ENCODE measurements at places on chromosomes 12 and 14. TPM values are rescaled to one million over a fixed set of nuclear protein-coding genes. Genes with fewer than 3 reads are reported as not detected.

DNA sequence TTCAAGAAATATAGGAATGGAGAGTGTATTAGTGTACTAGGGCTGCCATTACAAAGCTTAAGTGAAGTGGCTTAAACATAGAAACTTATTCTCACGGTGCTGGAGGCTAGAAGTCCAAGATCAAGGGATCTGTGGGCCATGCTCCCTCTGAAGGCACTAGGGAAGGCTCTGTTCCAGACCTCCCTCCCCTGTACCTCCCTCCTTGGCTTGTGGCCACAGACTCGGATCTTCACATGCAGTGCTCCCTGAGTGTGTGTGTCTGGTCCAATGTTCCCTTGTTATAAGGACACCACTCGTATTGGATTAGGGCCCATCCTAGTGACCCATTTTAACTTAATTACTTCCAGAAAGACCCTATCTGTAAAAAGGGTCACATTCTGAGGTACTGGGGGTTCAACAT is 225.6 kb downstream of the VRK1 start:
- no peak for DNase-seq

GRCh38 chr12:95337146-95337545 is 119.5 kb downstream of the VEZT start:
- no peak for DNase-seq

DNA sequence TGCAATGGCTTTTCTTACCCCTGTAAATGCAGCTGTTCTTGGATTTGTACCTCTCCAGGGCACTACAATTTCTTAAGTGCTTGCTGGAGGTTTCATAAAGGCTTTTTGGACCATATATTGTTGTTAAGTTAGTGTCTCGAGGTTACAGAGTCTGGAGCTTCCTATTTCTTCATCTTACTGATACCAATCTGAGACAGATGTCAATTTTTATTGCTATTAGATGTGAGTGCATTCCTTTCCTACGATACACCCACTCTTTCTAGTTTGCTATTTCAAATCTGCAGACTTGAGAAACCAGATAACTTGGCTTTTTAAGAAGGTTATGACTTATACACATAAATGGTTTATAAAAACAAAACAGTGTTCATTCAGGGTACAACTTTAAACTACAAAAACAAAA is 2.1 kb downstream of the NOXRED1 start:
- DNase-seq: peak; percentile 47

- no peak for DNase-seq
These were observed 54.2 kb downstream of the TGFB3 start for GRCh38 chr14:75927564-75928087.

- no peak for DNase-seq
These were observed 19.6 kb downstream of the NOC4L start for GRCh38 chr12:132163911-132164288.

GRCh38 chr14:69629225-69630127 is 18.1 kb downstream of the SUSD6 start:
- no peak for DNase-seq

DNA sequence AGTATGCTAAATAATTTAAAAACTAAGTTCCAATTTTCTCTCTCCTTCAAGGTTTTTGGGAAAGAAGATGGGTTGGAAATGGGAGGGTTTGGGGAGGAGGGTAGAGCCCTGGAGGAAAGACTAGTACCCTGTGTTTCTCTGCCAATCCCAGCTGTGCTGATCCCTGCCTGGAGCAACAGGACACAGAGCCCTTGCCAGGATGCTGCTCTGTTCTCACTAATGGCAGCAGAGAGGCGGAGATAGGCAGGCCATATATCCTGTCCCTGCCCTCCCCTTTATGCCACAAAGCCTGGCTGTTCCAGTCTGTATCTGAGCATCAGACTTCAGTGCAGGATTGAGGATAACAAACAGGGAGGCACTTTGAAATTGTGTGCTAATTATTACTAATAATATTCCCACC is 99.0 kb downstream of the C12orf75 start:
- DNase-seq: no peak

GRCh38 chr14:34665785-34666435 is 36.0 kb upstream of the SNX6 start:
- DNase-seq: peak; percentile 93

DNA sequence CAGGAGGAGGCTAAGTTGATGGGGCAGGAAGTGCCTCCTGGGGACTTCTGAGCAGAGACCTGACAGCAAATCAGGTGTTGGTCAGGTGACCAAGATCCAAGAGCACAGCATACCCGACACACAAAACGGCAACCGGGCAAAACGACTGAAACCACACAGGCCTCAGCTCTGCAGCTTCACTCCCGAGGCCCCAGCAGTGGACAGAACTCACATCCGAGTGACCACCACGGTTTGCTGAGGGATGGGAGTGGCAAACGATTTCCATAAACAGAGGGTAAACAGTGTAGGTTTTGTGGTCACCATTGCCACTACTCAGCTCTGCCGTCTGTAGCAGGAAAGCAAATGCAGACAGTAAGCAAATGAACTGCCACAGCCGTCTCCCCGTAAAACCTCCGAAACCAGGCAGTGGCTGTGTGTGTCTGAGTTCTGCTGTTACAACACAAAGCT is 14.4 kb downstream of the CHFR start:
- DNase-seq: no peak

GRCh38 chr14:58098507-58098906 is 53.5 kb downstream of the ARMH4 start:
- peak; percentile 84 for DNase-seq

- DNase-seq: peak; percentile 14
These were observed 52.6 kb downstream of the GPHB5 start for GRCh38 chr14:63266106-63266505.

DNA sequence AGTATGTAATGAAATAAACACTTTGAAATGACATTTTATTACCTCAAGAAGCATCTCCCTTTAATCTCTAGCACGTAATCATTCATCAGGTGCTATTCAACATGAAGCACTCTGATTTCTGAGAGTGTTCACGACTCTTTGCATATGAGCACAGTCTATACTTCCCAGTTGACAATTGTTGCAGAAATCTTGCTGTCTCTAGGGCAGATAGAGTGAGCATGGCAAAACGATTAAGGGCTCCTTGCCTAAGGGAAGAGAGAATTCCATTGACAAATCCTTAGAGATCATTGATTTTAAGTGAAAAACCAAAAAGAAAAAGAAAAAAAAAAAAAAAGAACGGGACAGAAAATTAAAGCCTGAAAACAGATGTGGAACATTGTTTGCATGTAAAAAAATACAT is 107.6 kb downstream of the C12orf50 start:
- DNase-seq: no peak

DNA sequence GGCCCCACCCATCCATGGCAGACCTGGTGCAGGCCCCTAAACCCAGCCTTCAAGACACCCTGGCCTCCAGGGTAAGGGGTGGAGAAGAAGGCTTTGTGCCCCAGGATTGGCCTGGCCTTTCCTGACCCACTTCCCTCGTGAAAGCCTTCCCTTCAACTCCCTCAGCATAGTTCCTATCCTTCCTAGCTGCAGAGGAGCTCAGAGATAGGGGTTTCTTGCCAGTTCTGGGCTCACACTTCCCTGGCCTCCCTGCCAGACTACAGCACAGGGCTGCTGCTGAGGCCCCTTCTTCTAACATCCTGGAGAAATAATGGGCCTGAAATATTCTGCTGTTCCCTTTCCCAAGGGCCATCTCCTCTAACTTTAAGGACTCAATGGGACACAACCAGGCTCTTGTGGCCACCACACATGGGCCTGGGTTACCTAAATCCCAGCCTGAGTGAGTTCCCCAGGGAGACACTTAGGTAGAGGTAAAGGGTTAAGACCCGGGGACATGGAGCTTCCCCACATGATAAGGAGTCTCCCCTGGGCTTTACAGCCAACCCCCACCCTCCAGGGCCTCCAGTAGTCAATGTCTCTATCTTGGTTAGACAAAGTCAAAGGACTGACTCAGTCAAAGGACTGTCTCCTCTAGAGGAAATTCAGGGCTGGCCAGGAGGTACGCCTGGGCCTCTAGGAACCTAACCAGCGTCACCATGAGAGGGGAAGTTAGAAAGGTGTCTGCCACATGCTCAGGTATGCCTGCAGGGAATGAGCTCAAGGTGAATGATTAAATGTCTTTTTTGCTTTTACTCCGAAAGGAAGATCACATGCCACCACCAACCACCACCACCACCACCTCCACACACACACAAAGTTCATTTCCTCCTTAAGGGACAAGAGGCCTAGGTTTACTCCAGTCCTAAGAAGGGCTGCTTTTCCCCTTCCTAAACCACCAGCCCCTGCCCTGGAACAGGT is 7.1 kb downstream of the ZFP36L1 start:
- DNase-seq: peak; percentile 18

- DNase-seq: no peak
These were observed 32.1 kb upstream of the STON2 start for GRCh38 chr14:81432219-81432661.

- DNase-seq: no peak
These were observed 226.7 kb upstream of the ABCD2 start for GRCh38 chr12:39846304-39846703.

DNA sequence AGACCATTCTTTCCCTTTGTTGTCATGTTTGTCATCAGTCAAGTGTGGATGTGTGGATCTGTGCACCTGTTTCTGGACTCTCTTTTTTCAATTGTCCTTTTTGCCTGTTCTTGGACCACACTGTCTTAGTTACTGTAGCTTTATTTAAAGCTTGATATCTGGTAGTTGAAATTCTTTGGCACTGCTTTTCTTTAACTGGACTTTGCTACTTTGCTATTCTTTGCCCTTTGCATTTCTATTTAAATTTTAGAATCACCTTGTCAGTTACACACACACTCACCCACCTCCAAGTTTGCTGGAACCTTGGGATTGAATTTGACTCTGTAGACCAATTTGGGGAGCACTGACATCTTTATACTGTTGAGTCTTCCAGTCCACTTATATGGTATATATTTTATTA is 61.5 kb downstream of the VRK1 start:
- DNase-seq: no peak

DNA sequence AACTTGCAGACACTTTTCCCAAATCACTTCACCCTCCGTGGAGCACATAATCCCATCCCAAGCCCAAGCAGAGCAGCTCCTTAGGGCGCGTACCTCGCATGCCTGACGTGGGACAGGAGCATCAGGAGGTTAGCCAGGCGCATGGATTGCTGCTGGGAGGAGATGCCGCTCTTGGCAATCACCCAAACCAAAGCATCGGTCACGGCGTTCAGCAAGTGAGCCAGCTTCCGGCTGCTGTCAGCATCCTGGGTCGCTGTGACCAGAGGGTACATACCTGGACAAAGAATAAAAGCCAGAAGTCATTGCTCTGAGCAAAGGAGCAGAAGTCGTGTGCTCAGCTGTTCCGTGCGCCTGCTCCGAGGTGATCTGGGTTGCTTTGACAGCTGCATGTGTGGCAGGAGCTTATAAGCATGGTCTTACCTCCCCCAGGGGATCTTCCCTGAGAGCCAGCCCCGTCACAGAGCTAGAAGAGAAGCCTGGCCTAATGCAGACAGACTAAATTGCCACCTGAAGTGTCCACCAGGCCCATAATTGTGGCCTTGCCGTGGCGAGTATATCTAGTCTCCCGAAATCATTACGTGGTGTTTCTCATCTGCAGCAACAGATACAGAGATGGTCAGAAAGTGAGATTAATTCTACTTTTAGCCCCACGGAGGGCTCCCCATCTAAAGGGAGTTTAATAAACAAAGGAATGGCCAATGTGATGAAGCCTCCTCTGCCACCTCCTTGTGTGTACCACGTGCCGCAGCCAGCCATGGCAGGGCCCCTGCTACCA is 59.1 kb downstream of the ESR2 start:
- DNase-seq: peak; percentile 85

DNA sequence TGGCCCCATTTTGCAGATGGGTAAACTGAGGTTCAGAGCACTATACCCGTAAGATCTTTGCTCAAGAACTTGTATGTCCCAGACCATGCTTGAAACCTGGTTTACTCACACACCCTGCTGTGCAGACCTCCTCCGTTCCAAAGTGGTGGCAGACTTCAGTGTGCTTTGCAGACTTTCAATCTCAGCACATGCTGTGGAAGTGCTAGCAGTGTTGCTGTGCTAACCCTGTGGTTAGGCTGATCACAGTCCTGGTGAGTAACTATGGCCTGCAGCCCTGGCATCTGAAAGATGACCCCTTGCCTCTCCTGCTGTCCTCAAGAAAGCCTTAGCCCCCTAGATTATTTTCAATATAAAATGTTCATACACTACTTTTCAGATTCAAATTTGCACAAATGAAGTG is 450.6 kb downstream of the DPF3 start:
- DNase-seq: no peak

DNA sequence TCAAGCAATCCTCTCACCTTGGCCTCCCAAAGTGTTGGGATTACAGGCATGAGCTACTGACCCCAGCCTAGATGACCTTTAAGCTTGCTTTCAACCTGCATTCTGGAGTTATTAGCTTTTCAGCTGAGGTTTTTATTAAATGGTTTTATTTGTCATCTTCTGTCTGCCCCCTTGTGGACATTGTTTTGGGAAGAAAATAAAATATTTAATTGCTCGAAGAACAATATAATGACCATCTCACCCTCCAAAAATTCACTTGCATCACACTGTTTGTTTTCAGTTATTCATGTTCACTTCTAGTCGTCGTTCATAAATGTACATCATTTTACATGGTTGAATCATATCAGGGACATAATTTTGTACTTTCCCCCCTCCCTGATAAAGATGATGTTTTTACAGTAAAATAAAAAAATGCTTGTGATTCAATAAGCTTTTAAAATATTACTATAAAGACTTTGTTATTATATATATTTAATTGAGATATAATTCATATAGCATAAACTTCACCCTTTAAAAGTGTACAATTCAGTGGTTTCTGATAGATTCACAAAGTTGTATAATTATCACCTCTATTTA is 10.1 kb upstream of the SPATS2 start:
- DNase-seq: peak; percentile 85

GRCh38 chr12:31736472-31736871 is 7.7 kb upstream of the AMN1 start:
- DNase-seq: peak; percentile 60

- DNase-seq: peak; percentile 98
These were observed 456.2 kb upstream of the MGAT4C start for GRCh38 chr12:86712425-86712843.

DNA sequence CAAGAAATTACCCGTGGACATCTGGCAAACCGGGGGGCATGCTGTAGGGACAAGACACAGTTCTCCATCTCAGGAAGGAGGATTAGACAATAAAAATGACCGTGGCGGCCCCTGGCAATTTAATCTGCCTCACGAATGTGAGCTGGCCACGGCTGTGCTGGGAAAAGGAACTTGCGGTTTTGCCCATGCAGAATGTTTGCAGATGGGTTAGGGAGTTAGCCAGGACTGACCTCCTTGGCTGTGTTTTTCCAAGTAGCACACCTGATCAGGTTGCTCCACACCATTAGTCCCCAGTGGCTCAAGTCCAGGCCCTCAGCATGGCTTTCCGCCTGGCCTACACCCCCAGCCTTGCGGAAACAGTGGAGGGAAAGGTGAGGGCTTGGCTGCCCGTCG is 20.8 kb downstream of the TPCN1 start:
- peak; percentile 98 for DNase-seq

The EGLN3 gene
- total RNA-seq: 3.2 TPM

The LRFN5 gene
- total RNA-seq: not detected

The AQP2 gene
- not detected for total RNA-seq

The CIROP gene
- not detected for total RNA-seq

The ADAMTS20 gene
- total RNA-seq: 1.6 TPM

The SPIC gene
- total RNA-seq: not detected

The SERPINA4 gene
- total RNA-seq: not detected

The LGR5 gene
- total RNA-seq: 0.04 TPM

The SMIM41 gene
- not detected for total RNA-seq

The CLEC2B gene
- not detected for total RNA-seq

Data from PC-3 (cell line).